Gastroesophageal sphincter (tissue), 4 donors: ENCODE measurements at places on chromosomes 3 and 15. TPM values are rescaled to one million over a fixed set of nuclear protein-coding genes. Genes with fewer than 3 reads are reported as not detected.

GRCh38 chr3:133944181-133944580 is 48.5 kb upstream of the RAB6B start:
- ATAC-seq: no peak

- peak; percentile 70 for ATAC-seq
Measured at GRCh38 chr15:61155741-61156700, 73.1 kb downstream of the RORA start.

GRCh38 chr3:48830715-48831114 is 17.0 kb downstream of the PRKAR2A start:
- ATAC-seq: no peak

DNA sequence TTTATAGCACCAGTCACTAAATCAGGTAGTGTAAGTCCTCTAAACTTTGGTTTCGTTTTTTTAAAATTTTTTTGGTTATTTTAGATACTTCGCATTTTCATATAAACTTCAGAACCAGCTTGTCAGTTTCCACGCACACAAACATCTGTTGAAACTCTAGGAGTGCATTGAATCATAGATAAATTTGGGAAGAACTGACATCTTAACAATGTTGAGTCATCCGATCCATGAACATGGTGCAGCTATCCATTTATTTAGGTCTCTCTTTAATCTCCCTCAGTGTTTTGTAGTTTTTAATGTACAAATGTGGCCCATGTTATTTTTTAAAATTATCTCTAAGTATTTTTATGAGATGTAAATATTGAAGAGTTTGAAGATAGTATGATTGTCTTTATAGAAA is 17.7 kb downstream of the TICRR start:
- ATAC-seq: no peak

GRCh38 chr3:133934996-133935842 is 39.5 kb upstream of the RAB6B start:
- ATAC-seq: no peak

- ATAC-seq: no peak
Measured at GRCh38 chr3:37963016-37963415, 27.6 kb upstream of the VILL start.

The SLCO2A1 gene
- total RNA-seq: 11.8 TPM

- ATAC-seq: no peak
Measured at GRCh38 chr15:38740206-38740605, 175.6 kb upstream of the RASGRP1 start.

DNA sequence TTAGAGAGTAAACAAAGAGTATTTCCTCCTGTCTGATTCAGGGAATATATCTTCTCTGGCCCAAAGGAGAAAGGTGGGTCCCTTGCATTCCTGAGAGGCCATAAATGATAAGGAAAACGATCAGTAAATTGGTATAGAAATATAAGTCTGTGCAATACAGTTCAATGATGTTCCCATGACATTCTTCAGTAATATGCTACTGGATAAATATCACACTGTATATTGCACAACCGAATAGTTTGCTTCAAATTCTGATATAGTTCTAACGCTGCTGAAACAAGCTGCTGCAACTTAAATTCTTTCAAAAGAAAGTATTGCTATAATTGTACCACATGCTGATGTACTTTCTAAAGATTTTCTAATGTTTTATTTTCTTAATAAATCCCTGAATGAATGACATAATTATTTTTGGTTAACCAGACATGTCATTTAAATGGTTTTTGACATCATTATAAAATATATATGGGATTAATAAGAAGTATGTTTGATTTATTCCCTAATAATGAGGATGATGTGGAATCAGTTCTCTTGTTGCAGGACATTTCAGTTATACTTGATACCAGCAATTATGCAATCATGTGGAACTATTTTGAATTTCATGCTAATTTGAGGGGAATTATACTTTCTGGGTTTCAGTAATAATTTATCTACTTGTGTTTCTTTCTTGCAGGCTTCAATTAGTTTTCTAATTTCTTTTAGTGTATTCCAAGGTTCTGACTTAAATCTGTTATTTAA is 44.9 kb downstream of the FGF7 start:
- no peak for ATAC-seq

GRCh38 chr15:89333959-89334509 is 590 bp downstream of the POLG start:
- ATAC-seq: no peak

GRCh38 chr15:32683906-32684584 is 33.8 kb upstream of the GREM1 start:
- ATAC-seq: no peak

- ATAC-seq: no peak
Measured at GRCh38 chr3:49349348-49350114, 8.6 kb downstream of the GPX1 start.

The ILDR1 gene
- 0.74 TPM for total RNA-seq

- no peak for ATAC-seq
Measured at GRCh38 chr15:99492275-99492674, 73.5 kb upstream of the MEF2A start.

DNA sequence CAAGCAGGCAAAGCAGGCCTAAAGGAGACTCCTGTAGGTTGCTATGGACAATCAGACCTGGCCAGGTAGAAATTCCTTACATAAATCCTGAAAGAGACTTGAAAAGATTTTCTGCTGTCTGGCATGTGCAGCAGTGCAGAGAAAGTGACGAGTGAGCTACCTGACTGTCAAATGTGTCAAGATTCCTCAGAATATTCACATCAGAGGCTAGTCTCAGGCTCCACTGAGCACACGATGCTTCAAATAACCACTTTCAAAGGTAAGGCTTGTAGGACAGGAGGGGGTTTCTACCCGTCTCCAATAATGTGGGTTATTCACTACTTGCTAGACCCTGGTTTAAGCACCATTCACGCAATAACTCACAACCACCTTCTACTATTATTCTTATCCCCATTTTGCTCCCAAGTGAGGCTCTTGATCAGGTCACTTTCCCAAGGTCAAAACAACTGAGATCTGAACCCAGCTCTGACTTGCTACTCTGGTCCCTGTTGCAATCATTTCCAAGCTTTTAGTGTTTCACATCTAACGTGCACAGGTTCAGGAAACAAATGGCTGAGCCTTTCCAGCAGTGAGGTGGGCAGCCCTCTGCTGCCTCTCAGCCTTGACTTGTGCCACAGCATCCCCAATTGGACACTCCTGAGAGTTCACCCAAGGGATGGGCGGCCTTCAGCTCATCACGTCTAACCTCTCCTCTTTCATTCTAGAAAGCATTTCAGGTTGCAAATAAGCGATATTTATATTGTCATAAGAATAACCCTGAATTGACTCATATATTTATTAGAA is 329.9 kb upstream of the WNT5A start:
- ATAC-seq: no peak

- ATAC-seq: peak; percentile 40
Measured at GRCh38 chr15:72285927-72286516, 13.7 kb upstream of the PARP6 start.

The MAP6D1 gene
- 4.4 TPM for total RNA-seq

- ATAC-seq: peak; percentile 92
Measured at GRCh38 chr15:70121624-70122302, 24.0 kb upstream of the TLE3 start.

GRCh38 chr3:13167064-13167743 is 94.0 kb upstream of the IQSEC1 start:
- no peak for ATAC-seq

The C3orf85 gene
- not detected for total RNA-seq

DNA sequence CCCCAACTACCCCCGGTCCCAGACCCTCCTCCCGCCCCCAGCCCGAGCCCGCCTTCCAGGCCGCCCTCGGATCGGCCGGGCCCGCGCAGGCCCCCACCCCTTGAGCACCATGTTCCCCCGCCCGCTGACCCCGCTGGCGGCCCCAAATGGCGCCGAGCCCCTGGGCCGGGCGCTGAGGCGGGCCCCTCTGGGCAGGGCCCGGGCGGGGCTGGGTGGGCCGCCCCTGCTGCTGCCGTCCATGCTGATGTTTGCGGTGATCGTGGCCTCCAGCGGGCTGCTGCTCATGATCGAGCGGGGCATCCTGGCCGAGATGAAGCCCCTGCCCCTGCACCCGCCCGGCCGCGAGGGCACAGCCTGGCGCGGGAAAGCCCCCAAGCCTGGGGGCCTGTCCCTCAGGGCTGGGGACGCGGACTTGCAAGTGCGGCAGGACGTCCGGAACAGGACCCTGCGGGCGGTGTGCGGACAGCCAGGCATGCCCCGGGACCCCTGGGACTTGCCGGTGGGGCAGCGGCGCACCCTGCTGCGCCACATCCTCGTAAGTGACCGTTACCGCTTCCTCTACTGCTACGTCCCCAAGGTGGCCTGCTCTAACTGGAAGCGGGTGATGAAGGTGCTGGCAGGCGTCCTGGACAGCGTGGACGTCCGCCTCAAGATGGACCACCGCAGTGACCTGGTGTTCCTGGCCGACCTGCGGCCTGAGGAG is 472 bp downstream of the CHST14 start:
- ATAC-seq: peak; percentile 62

- no peak for ATAC-seq
Measured at GRCh38 chr15:43150191-43150929, 17.0 kb downstream of the TMEM62 start.

GRCh38 chr3:11250902-11251806 is 21.0 kb upstream of the ATG7 start:
- ATAC-seq: no peak

The ASB14 gene
- total RNA-seq: not detected

The TMED3 gene
- total RNA-seq: 31.1 TPM

The GPR149 gene
- not detected for total RNA-seq

DNA sequence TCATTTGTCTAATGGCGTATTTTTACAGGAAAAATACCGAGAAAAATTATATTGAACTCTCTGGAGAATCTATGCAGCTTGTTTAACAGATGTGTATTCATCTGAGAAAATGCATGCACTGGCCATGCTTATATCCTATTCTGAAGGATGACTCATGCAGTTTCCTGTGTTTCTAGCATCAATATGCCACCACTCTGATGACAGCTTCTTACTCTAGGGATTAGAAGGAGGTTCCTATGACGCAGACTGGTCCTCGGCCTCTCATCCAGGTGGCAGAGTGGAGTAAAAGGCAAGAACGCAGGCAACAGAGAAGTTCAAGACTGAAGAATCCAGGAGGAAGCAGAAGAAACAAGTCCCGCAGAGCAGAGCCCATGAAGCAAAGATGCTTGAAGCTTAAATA is 910.0 kb upstream of the ROBO1 start:
- no peak for ATAC-seq

The TM4SF4 gene
- 2.2 TPM for total RNA-seq

- ATAC-seq: peak; percentile 58
Measured at GRCh38 chr3:71955240-71956068, 170.5 kb upstream of the PROK2 start.

The CCR8 gene
- total RNA-seq: not detected

DNA sequence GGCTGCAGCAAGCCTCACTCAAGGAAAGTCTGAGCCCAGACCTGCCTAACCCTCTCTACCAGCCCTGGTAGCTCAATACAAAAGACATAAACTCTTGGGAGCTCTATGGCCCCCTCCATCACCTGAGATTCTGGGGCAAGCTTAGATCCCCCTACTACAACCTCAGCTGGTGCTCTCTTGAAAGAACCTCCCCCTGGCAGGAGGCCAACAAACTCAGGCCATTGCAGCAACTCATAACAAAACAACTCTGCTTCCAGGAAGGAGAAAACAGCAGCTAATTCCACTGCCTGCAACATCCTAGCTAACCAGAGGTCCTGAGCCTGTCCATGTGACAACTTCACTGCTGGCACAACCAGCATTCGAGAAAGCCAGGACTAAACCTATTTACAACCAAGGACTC is 169.2 kb downstream of the ROBO1 start:
- ATAC-seq: no peak

GRCh38 chr3:156617145-156617544 is 57.2 kb upstream of the TIPARP start:
- ATAC-seq: no peak

DNA sequence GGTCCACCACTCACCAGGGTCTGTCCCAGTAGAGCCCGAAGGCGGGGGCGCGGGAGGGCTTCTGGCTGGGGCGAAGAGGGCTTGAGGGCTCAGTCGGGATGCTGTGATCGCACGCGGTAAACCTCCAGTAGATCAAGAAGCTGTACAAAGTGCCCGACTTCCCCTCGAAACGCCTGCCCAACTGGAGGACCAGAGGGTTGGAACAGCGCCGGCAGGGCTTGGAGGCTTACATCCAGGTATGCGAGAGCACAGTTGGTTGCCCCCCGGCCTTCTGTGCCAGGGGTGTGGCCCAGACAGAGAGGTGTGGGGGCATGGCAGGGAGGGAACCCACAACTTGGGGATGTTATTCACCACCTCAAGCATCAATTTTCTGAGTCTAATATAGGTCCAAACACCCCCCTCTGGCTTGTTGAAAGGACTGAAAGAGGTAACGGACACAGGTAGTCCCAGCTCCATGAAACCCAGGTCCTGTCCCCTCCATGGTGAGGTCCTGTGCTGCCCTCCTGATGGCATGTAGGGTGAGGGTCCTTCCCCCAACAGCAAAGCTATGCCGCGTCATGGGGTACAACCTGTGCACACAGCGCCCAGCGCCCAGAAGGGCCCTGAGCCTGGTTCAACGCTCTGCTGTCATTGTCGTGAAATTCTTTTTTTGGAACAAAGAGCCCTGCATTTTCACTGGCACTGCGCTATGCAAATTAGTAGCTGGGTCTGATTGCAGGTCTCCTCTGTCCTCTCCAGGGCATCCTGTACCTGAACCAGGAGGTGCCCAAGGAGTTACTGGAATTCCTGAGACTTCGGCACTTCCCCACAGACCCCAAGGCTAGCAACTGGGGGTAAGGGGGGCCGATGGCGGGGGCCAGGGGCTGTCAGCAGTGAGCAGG is 1.2 kb downstream of the SNX22 start:
- ATAC-seq: no peak

- ATAC-seq: no peak
Measured at GRCh38 chr3:14126887-14127505, 2.1 kb downstream of the TMEM43 start.

DNA sequence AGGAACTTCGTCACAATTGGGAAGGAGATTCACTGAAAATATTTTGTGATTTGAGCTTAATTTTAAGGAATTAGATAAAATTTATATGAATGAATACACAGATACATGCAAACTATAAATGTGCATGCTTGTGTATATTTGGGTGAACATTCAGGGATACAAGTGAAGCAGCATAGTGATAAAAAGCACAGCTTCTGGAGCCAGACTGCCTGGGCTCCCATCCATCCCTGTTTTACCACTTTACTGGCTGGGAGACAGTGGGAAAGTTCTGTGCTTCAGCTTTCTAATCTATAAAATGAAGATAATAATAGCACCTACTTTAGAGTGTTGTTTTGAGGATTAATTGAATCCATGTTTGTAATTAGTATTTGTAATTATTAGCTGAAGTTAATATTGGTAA is 8.1 kb upstream of the EPHA6 start:
- no peak for ATAC-seq

The GP9 gene
- total RNA-seq: not detected

DNA sequence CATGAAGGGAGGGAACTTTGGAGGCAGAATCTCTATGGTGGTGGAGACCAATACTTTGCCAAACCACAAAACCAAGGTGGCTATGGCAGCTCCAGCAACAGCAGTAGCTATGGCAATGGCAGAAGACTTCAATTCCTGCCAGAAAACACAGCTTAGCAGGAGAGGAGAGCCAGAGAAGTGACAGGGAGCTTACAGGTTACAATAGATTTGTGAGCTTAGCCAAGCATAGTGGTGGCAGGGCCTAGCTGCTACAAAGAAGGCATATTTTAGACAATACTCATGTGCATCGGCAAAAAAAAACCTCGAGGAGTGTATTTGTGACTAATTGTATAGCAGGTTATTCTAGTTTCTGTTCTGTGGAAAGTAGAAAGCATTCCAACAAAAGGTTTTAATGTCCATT is 6.4 kb upstream of the CSTA start:
- no peak for ATAC-seq

The VIPR1 gene
- total RNA-seq: 4.9 TPM

GRCh38 chr3:122097141-122097540 is 42.0 kb downstream of the CD86 start:
- ATAC-seq: no peak
